SIG-M5 (cell line): ENCODE measurements at places on chromosomes 13 and 19.

DNA sequence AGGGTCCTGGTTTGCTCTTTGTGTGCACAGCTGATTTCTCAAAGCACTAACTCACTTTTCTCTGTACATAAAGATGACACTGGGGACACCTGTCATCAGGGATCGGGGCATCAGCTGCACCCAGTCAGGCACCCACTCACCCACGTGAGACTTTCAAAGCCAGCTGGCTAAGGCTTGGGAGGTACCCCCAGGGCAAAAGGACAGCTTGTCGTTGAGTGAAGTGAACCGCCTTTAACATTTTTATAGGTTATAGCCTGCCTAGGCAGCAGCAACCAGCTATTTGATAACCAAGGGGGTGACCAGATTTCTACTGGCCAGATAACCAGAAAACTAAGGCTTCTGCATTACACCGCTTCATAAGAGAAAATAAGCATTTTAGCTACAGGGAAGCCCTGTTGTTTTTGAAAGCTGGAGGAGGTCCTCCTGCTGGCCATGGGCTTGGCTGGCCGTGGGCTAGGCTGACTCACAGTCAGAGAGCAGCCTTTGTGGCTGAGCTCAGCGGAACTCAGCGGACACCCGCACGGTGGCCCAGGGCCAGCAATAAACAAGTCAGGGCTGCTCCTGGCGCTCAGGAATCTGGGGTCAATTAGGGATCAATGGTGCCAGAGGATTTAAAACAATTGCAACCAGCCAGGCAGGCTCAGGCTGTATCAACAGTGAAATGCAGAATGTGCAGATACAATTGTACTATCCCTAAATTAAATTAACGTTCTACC lies 57.1 kb downstream of the ALOX5AP start:
- DNase-seq = no peak

GRCh38 chr19:1094655-1094977 lies 559 bp downstream of the POLR2E start:
- DNase-seq = no peak

- DNase-seq = no peak
Measured at GRCh38 chr13:49791315-49791710, 1.2 kb downstream of the KPNA3 start.

- DNase-seq = no peak
Measured at GRCh38 chr19:21612403-21612872, 107.0 kb downstream of the ZNF429 start.

- no peak for DNase-seq
Measured at GRCh38 chr19:8302734-8303133, 5.4 kb downstream of the CD320 start.

DNA sequence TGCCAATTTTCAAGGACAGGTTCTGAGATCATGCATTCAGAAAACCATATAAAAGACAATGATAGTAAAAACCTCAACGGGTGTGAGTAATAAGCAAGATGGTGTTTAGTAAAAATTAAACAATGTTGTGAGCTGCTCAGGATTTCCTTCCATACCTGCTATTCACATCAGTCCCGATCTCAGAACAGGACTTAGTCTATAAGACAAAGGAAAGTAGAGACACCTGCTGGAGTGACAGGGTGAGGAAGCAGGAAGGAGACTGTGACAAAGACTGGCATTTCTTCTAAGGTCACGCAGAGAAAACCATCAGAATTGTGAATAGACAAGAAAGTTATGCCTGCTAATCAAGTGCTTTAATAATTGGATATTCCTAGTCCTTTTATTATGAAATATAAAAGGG lies 648.0 kb downstream of the DACH1 start:
- DNase-seq = no peak

DNA sequence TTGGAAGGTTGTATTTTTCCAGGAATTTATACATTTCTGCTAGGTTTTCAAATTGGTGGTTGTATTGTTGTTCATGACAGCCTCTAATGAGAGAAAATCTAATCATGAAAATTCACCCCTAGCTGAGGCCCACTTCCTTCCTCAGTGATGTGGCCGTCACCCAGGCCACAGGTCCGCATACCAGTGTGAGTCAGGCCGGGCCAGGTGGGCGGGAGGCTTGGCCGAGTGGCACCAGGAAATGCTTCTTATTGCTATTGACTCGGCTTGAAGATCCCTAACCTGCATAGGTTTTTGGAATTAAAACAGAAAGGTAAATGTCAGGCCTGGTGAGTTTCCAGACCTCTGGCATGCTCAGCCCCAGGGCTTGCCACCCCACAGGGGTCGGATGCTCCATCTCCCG lies 88.7 kb downstream of the SCGB2B2 start:
- no peak for DNase-seq

DNA sequence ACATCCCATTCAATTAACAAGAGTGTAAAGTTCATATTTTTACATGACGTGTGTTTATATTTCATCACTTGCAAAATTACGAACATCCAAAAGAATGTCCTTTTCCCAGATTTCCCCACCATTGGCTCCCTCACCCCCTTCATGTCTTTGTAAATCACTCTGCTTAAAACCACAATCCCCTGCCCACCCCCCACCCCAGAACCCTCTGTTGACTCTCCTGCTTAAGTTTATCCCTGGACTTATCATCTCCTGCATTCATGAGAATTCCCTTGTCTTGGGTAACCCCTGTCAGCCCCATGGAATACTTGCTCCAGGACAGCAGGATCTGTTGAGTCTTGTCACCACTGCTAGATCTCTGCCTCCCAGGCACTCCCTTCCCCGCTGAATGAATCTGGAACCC lies 109.9 kb downstream of the COL4A1 start:
- no peak for DNase-seq

GRCh38 chr19:3007975-3008374 lies 21.1 kb downstream of the TLE2 start:
- no peak for DNase-seq

GRCh38 chr19:29371251-29372090 lies 154.3 kb upstream of the VSTM2B start:
- no peak for DNase-seq

DNA sequence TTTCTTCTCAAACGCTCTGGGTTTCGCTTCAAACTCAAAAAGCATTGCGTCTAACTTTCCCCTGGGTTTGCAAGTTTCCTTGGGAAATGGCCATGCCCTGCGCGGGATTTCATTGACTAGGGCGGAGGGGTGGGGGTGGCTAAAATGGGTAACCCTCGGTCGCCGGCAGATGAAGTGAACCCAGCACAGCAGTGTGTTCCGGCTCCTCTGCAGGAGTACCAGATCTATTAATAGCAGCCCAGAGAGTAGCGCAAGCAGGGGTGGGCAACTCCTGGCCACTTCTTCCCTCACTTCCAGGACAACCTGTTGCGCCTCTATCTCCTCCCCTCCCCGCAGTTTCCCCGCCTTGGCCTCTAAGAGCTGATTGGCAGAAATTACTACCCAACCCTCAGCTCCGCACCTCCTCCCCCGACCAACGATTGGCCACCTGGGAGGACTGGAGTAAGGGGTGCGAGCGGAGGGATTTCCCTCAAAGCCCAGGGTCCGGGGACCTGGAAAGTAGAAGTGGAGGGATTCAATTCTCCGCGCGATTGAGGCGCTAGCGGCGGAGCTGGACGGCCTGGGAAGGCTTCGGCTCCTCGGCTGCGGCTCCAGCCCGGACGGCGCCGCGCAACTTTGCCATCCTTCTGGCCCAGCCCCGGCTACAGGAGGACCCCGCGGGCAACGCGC lies at the start of gene FREM2:
Gene FREM2, plus strand, starts transcription at position 501 of the 669 bp plus-strand sequence. CDS start 268 bp downstream, outside the sequence.
- DNase-seq = no peak

GRCh38 chr13:28955264-28955966 lies 135.3 kb downstream of the MTUS2 start:
- no peak for DNase-seq

DNA sequence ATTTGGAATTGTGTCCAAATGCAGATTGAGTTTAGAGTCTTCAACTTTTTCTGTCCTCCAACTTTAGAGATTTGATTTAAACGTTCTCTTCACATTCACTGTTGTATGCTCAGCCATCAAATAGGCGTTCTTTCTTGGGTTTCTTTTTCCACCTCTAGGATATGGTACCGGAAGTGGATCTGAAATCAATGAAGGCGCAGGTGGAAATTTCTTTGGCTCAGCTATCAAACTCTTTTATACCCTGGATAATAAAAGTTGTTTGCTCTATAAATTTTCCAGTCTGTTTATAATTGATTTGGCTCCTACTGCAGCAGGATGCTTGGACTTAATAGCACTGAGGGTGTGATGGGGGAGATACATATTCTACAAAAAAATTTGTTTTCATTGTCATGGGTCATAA lies 1.6 kb downstream of the COG3 start:
- no peak for DNase-seq

- DNase-seq = no peak
Measured at GRCh38 chr19:51168564-51169282, 26.6 kb downstream of the SIGLEC7 start.

DNA sequence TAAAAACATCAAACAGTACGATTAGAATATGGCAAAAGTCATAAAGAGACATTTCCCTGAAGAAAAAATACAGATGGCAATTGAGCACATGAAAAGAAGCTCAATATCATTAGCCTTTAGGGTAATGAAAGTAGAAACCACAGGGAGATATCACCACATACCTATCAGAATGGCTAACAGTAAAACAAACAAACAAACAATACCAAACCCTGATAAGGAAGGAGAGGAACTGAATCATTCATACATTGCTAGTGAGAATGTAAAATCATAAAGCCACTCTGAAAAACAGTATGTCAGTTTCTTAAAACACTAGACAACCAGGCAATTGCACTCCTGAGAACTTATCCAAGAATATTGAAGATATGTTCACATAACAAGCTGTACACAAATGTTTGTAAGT lies 1342.5 kb upstream of the SLC10A2 start:
- DNase-seq = no peak

- DNase-seq = no peak
Measured at GRCh38 chr13:52743988-52744387, 4.4 kb upstream of the CNMD start.

- no peak for DNase-seq
Measured at GRCh38 chr13:97390941-97391600, 42.9 kb upstream of the RAP2A start.

GRCh38 chr13:36696410-36697010 lies 22.7 kb downstream of the SERTM1 start:
- DNase-seq = no peak

- DNase-seq = no peak
Measured at GRCh38 chr13:82758044-82758443, 1124.2 kb downstream of the SLITRK1 start.

DNA sequence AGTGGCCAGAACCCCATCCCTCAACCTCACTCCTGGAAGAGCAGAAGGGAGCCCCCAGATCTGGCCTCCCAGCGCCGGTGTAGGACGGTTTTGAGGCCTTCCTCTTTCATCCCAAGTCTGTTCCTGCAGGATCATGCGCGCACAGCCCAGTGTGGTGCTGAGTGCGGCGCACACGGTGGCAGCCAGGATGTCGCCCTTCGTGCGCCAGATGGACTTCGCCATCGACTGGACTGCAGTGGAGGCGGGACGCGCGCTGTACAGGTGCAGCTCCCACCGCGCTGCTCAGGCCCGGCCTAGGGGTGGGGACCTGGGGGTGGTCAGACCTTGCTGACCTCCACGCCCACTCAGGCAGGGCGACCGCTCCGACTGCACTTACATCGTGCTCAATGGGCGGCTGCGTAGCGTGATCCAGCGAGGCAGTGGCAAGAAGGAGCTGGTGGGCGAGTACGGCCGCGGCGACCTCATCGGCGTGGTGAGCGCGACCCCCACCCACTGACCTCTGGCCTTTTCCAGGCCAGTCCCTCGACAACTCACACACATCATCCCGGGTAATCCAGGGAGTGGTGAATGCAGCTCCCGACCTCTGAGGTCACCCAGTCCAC lies 14.8 kb downstream of the PNPLA6 start:
- no peak for DNase-seq

- DNase-seq = no peak
Measured at GRCh38 chr19:18841400-18841799, 9.6 kb downstream of the UPF1 start.

- DNase-seq = no peak
Measured at GRCh38 chr13:99363391-99363790, 56.2 kb upstream of the GPR183 start.

DNA sequence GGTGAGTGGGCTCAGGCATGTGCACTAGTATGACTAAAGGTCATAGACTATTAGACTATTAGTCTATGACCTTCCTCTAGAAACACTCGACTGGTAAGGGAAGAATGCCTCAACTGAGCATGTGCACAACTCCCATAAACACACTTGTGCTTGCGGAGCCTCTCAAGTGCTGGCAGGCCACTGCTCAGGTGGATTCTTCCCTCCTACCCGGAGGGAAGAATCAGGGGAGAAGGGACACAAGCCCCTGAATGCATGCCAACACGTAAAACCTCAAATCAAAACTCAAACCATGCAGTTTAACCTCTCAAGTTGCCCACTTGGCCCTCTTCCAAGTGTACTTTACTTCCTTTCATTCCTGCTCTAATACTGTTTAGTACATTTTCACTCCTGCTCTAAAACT lies 287.6 kb upstream of the SGCG start:
- DNase-seq = no peak

GRCh38 chr13:62747629-62748028 lies 1332.0 kb upstream of the PCDH20 start:
- DNase-seq = no peak

GRCh38 chr13:60152114-60152513 lies 11.6 kb downstream of the DIAPH3 start:
- DNase-seq = no peak

GRCh38 chr19:38840583-38840968 lies 9.0 kb upstream of the ECH1 start:
- no peak for DNase-seq

GRCh38 chr19:51143486-51143885 lies 1.4 kb downstream of the SIGLEC7 start:
- no peak for DNase-seq

GRCh38 chr13:96958286-96958891 lies 35.9 kb downstream of the OXGR1 start:
- no peak for DNase-seq

DNA sequence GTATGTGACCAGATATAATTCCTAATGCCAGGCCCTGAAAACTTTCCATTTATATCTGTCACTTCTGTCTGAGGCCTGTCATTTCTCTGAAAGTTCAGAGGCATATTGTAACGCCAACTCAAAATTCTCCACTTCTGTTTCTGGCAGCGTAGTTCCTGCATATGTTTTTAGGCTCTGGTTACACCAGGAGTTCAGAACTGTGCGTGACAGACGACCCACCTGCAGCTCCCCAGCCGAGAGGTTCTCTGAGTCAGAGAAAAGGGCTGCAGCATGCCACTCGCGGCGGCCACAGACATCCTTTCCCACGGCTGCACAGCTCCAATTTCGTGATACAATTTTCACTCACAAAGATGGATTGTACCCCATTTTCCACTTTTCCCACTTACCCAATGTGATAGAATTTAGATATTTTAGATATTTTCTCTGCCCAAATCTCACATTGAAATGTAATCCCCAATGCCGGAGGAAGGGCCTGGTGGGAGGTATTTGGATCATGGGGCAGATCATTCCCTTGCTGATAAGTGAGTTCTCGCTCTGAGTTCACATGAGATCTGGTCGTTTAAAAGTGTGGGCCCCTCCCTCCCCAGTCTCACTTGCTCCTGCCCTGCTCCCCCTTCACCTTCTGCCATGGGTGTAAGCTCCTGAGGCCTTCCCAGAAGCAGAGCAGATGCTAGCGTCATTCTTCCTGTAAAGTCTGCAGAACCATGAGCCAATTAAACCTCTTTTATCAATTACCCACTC lies 308.1 kb downstream of the LIG4 start:
- DNase-seq = no peak
